ENCODE measurements at places on chromosomes 7 and 10. TPM values are rescaled to one million over a fixed set of nuclear protein-coding genes. Genes with fewer than 3 reads are reported as not detected.

The ST8SIA6 gene
- not detected for total RNA-seq

The MUC3A gene
- not detected for total RNA-seq

The EN2 gene
- under 0.01 TPM for total RNA-seq

The VGF gene
- total RNA-seq: 0.14 TPM

The SLC18A2 gene
- not detected for total RNA-seq

The TUBB8 gene
- under 0.01 TPM for total RNA-seq

The SH2D4B gene
- total RNA-seq: not detected

The SFRP4 gene
- 9.0 TPM for total RNA-seq

The ZFAND2A gene
- 21.0 TPM for total RNA-seq

The SLC13A1 gene
- total RNA-seq: not detected

The FLNC gene
- total RNA-seq: 99.0 TPM

The HYCC1 gene
- total RNA-seq: 93.3 TPM

The DNAJC2 gene
- total RNA-seq: 16.5 TPM

The EBF3 gene
- total RNA-seq: 3.7 TPM

The TBXAS1 gene
- 0.92 TPM for total RNA-seq

The IKZF1 gene
- not detected for total RNA-seq

The ANKRD1 gene
- 0.18 TPM for total RNA-seq

The EBLN1 gene
- total RNA-seq: not detected

The INA gene
- 0.28 TPM for total RNA-seq

The SLC16A9 gene
- total RNA-seq: 0.55 TPM

The ZNF503 gene
- 4.7 TPM for total RNA-seq

The NKX1-2 gene
- total RNA-seq: not detected

The GIMAP6 gene
- total RNA-seq: 0.14 TPM

The IFIT1B gene
- total RNA-seq: not detected

The PYROXD2 gene
- 14.5 TPM for total RNA-seq

The ANKRD2 gene
- total RNA-seq: 1.2 TPM

The SFTPA1 gene
- not detected for total RNA-seq

The RHBDD2 gene
- 30.2 TPM for total RNA-seq

The CHCHD3 gene
- 97.8 TPM for total RNA-seq
